Ascending aorta (tissue), 2 donors: ENCODE measurements at places on chromosomes 12 and 14.

DNA sequence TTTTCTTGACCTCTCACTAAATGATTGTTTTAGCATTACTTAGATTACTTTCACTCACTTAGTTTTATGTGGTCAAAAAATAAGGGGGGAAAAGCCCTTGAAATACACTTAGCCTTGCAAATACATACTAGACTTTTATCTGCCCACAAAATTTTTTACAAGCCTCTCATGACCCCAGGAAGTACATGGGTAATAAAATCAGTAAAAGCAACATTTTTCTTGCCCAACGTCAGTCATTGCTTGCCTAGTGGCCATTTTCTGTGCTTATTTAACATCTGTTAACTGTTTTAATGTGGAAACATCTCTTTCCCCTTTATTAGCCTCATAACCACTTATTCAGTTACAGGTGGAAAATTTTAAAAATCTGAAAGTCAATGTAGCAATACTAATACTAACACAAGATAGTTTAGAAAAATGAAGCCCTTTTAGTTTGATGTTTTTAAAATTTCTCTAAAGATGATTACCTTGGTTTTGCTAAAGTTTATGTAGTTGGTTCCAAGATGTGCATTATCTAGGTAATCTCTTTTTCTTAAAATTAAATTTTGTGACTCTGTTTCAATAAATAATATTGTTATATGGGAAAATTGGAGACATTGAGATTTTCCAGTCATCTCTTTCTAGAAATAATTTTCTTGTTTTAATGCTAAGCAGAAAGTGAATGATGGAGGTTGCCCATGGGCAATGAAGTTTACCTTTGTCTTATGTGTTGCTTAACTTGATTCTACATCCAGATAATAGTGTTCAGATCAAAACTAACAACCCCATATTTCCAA, 175.5 kb downstream of the TMTC2 start:
- no peak for DNase-seq

DNA sequence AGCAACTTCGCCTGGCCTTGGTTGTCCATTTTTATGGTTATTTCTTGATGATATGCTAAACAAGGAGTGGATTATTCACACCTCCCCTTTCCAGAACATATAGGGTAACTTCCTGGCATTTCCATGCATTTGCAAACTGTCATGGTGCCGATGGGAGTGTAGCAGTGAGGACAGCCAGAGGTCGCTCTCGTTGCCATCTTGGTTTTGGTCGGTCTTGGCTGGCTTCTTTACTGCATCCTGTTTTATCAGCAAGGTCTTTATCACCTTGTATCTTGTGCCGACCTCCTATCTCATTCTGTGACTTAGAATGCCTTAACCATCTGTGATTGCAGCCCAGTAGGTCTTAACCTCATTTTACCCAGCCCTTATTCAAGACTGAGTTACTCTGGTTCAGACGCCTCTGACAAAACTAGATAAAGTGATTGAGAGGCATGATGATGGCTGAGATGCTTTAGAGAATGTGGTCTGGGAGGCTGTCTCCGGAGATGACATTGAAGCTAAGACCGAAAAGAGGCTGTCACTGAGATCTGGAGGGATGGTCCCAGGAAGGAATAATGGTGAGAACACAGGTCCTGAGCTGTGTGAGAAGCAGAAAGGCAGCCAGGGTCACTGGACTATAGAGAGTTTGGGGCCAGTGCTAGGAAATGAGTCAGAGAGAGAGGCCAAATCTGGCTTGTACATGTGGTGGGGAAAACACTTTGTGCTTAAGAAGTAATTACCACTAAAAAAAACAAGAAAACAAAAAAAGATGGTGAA, 2.9 kb downstream of the GLT1D1 start:
- no peak for DNase-seq

DNA sequence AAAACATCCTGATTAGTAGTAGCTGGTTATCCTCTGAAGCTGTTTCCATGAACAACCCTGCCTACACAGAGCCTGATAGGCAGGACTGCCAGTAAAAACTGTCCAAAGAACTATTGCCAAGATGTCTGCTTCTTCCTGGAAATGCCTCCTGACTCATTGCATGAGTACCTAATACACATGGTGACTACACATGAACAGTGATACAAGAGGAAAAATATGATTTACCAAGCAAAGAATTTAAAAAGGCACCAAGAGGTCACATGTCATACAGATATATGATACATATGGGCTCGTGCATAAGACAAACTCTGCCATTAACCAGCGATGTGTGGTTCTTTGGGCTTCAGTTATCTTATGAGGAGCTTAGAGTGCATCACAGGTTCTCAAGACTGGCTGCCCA, 552.3 kb downstream of the SLC16A7 start:
- no peak for DNase-seq

- no peak for DNase-seq
Observed at GRCh38 chr14:63542231-63542999, 762 bp downstream of the PPP2R5E start.

DNA sequence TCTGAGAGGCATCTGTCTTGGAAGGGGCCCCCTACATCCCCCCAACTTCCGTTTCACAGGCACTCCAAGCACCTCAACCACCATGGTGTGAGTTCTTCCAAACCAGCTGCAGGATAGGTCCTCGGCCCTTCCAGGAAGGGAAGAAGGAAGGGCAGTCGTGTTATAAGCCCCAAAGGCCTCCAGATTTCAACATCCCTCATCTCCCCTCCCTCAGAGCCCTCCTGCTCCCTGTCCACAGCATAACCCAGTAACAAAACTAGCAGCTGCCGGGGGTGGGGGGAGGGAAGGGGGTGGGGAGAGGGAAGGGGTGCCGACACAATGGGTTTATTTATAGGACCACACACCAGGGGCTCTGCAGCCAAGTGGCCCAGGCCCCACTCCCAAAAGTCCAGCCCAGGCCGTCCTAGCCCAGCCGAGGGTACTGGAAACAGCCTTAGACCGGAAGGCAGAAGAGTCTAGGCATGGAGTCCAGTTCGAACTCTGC, 18.3 kb downstream of the NCKAP5L start:
- DNase-seq, result no peak

DNA sequence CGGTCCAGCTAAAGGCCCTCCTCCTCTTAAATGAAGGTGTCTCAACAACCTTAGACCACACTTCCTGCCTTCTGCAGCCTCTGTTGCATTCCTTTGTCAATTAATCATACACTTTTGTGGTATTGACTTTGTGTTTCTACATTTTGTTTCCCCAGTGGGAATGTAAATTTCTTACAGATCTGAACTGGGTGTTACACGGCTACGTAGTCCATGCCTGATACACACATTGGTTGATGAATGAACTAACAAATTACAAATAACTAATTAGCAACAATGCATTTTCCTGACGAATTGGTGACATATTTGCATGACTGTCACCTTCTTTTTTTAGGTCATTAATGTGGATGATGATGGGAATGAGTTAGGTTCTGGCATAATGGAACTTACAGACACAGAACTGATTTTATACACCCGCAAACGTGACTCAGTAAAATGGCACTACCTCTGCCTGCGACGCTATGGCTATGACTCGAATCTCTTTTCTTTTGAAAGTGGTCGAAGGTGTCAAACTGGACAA, 15.2 kb upstream of the CCT2 start:
- no peak for DNase-seq

DNA sequence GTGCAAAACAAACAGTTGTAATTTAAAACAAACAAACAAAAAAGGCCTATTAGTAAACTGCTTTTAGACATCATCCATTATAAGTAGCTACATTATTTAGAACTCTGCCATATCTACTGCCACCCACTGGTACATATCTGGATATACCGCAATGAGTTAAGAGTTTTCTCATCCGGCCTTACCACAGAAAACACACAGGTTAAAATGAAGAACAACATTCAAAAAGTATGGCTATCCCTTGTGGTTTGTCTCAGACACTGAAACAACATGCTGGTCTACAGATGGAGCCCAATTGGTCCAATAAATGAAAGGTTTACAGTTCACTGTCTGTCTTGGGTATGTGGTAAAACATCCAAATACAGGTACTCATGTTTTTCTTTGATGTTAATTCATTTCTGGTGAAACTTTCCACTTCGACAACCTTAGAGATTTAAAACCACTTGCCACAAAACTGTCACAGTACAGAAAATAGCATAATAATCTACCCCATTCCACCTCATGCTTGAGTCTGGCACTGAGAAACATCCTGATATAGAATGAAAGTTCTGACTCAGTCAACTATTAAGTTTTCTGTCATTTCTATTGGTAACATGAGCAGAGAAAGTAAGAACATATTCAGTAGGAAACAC, 354.3 kb downstream of the CEP128 start:
- DNase-seq, result no peak

- no peak for DNase-seq
Observed at GRCh38 chr12:121326996-121327674, 25.1 kb downstream of the ANAPC5 start.

- DNase-seq, result no peak
Observed at GRCh38 chr12:67721248-67721647, 72.7 kb downstream of the DYRK2 start.

DNA sequence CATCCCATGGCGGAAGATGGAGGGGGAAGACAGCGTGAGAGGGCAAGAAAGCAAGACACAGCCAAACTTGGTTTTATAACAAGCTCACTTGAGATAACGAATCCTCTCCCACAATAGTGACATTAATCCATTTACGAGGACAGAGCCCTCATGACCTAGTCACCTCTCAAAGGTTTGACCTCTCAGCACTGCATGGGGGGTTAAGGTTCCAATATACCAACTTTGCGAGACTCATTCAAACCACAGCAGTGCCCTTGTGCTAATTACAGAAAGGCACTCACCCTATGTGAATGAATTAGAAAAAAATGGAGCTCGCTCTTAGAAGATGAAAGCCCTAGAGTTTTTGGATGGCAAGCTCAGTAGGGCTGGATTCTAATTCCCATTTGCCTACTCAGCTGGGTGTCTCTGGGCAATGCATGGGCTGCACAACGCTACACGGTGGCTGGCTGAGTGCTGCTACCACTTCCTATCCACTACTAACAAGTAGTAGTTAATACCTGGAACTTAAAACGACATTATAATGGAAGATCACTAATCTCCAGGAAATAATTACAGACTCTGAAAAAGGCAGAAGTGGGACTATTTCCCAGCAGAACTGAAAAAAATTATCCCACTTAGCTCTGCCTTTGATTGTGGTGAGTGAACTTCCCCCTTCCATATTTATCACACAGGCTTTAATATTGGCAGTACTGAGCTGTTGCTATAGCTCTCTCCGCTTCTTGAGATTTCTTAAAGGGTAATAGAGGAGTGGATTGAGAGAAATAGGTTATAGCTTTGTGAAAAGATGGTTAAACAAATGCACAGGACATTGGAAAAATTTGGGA, 27.5 kb downstream of the TESPA1 start:
- DNase-seq, result no peak

DNA sequence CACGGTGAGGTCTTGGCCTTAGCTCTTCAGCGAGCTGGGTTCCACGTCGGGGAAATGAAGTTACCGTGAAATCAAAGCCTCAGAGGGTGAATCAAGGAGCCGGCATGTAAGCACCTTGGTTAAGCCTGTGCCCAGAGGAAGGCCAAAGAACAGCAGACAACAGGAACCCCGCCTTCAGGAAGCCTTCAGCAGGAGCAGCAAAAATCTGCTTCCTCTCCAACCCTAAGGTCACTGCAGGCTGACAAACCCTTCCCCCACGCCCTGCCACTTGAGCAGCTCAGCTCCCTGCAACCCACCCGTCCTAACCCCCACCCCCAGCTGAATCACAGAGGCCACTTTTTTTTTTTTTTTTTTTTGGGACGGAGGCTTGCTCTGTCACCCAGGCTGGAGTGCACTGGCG, 72.9 kb upstream of the LTA4H start:
- no peak for DNase-seq

- DNase-seq, result peak; percentile 72
Observed at GRCh38 chr12:53070877-53071492, 8.2 kb downstream of the SPRYD3 start.

DNA sequence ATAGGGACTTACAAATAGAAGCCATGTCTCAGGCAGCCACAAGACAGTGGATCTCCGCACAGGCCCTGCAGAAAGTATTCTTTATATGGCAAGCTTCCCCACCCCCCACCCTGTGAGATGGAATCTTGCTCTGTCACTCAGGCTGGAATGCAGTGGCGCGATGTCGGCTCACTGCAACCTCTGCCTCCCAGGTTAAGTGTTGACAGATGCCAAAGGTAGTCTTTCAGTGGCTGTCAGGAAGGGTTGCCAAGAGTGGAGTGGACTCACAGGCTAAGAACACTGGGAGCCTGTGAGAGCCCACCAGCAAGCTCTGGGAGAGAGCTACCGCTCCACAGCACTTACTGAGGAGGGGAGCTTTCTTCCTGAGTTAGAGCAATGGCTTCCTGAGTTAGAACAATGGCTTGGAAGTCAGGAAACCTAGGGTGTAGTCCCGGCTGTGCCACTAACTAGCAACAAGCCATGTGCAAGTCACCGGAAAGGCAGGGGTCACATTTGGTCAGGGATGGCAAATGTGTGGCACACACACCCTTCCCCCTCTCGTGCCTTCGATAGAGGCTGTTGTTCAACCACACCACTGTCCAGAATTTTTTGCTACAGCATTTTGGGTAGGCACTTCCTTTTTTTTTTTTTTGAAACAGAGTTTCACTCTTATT, 2.6 kb downstream of the RNASE1 start:
- peak; percentile 70 for DNase-seq

DNA sequence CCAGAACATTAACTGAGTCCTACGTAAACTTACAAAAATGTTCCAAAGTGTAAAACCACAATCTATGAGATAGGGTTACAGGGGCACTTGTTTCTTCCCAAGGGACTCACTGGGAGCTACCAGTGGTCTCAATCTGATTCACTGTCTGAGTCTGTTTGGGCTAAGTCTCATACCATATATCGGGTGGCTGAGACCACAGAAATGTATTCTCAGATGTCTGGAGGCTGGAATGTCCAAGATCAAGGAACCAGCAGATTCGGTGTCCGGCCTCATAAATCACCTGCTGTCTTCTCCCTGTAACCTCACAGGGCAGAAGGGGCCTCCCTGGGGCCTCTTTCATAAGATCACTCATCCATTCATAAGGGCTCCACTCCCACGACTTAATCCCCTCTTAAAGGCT, 616.3 kb upstream of the TMEM132C start:
- DNase-seq, result no peak

DNA sequence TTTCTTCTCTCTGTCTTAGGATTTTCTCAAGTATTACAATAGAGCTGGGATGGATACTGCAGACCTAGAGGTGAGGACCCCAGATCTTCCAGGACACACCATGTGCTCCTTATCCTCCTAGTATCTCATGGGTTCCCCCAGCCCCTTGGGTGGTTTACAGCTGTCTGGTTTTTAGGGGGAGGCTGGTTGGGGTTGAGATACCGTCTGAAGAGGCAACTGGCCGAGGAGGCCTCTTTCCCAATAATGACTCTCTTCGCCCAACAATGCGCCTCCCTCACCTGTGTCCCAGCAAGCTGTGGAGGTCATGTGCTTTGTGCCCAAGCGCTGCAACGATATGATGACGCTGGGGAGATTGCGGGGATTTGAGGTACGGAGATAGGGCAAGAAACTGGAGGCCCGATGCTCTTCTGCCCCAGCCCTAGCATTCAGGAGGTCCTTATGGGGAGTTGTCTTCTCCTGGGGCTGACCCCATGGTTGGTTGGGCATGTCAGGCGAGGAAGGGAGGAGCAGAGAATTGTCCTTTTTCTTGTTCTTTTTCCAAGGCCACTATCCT, 3.8 kb downstream of the ARHGEF25 start:
- no peak for DNase-seq

- no peak for DNase-seq
Observed at GRCh38 chr14:68891851-68892660, 87.0 kb downstream of the ACTN1 start.

GRCh38 chr14:61188978-61189808, 91.9 kb downstream of the TMEM30B start:
- DNase-seq, result no peak

- DNase-seq, result no peak
Observed at GRCh38 chr12:3135522-3136461, 58.6 kb downstream of the TSPAN9 start.

GRCh38 chr14:50725761-50726160, 57.7 kb upstream of the SAV1 start:
- no peak for DNase-seq
